Upper lobe of right lung (tissue), 1 donor: ENCODE measurements at places on chromosomes 7 and 10. TPM values are rescaled to one million over a fixed set of nuclear protein-coding genes. Genes with fewer than 3 reads are reported as not detected.
A peak's percentile ranks its signal among the peaks of the same experiment; 100 is the strongest.

- no peak for DNase-seq
Measured at GRCh38 chr7:33760834-33761233, 144.5 kb upstream of the BMPER start.

Gene CALY
- not detected for total RNA-seq

DNA sequence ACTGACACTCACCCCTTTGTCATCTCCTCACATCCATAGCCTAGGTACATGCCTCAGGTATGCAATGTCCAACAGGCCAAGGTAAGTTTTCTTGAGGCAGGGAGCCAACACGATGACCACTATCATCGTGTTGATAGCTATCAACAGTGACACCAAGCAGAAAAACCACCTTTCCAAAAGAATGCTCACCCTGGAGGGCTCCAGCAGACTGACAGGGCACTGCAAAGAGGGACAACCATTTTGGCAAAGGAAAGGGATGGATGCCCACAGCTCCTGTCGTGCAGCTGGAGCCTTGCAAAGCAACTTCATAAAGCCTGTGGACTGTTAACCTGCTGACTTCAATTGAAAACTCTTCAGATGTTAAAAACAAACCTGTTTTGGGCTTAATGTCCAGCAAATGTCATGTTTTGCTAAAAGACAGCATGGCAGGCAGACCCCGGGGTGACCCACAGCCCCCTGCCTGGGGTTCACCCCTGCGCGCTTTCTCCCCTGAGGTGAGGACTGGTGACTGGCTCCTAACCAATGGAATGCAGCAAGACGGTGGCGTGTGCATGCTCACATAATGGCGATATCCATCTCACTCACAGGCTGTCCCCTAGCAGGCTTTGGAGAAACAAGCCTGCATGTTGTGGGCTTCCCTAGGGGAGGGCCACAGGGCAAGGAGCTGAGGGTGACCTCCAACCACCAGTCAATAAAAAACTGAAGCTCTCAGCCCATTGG lies 293.8 kb downstream of the TCERG1L start:
- peak; percentile 36 for DNase-seq

- DNase-seq = no peak
Measured at GRCh38 chr10:113475381-113475807, 77.5 kb upstream of the HABP2 start.

DNA sequence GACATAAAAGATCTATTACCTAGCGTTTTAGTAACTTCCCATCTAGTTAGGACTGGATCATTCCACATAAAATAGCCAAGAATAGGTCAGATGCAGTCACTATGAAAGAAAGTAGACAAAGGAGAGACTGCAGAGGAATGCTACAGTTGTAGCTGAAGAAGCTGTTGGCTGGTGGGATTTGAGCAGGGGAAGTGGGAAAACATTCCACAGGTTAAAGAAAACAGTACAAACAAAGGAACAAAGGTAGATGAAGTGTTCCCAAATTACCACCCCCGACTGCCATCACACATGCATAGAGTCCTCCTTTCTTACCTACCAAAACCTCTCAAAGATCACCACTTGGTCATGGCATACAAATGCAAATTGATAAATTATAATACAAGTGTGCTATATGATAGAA lies 41.8 kb downstream of the DLD start:
- no peak for DNase-seq

DNA sequence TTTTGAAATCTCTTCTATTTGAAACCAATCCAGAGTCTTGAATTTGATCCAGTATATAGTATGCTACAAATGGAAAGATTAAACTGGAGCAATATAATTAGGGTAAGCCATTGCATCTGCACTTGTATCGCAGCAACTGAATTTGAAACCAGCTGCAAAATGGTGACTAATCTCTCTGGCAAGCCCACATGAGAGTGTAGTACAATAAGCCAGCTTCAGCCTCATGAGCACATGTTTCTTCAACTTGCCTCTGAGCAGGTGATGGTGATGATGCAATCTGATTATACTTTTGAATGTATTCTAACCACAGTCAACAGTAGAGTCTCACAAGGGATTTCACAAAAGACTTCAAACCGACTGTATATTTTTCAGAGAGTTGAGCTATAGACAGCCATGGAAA lies 829 bp upstream of the RPA3 start:
- no peak for DNase-seq

Gene TFEC
- total RNA-seq = 29.8 TPM

Gene TMEM196
- total RNA-seq = not detected

Gene FAM25A
- not detected for total RNA-seq
